Esophagus squamous epithelium (tissue), 5 donors: ENCODE measurements at places on chromosomes 5 and 9.

- DNase-seq = peak; percentile 24
Measured at GRCh38 chr5:178279723-178280438, 47.3 kb upstream of the PHYKPL start.

GRCh38 chr5:170844651-170845050, 17.2 kb upstream of the RANBP17 start:
- no peak for DNase-seq

DNA sequence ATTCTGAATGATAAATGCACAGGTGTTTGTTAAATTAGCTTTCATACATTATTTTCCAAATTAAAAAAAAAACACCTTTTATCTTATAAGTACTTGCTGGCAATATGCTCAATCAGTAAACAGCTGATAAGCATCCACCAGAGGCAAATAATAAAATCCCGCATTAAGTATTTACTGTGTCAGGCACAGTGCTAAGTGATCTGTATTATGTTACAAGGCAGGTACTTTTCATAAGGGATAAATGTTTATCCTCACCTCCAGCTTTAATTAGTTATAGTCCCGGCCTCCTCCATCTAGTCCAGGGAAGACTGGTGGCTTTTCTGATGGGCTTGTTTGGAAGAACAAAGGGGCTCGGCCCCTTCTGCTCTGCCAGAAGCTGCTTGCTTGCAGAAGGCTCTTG, 40.1 kb downstream of the PFDN1 start:
- no peak for DNase-seq

- no peak for DNase-seq
Measured at GRCh38 chr9:97176206-97176605, 131.3 kb upstream of the CCDC180 start.

DNA sequence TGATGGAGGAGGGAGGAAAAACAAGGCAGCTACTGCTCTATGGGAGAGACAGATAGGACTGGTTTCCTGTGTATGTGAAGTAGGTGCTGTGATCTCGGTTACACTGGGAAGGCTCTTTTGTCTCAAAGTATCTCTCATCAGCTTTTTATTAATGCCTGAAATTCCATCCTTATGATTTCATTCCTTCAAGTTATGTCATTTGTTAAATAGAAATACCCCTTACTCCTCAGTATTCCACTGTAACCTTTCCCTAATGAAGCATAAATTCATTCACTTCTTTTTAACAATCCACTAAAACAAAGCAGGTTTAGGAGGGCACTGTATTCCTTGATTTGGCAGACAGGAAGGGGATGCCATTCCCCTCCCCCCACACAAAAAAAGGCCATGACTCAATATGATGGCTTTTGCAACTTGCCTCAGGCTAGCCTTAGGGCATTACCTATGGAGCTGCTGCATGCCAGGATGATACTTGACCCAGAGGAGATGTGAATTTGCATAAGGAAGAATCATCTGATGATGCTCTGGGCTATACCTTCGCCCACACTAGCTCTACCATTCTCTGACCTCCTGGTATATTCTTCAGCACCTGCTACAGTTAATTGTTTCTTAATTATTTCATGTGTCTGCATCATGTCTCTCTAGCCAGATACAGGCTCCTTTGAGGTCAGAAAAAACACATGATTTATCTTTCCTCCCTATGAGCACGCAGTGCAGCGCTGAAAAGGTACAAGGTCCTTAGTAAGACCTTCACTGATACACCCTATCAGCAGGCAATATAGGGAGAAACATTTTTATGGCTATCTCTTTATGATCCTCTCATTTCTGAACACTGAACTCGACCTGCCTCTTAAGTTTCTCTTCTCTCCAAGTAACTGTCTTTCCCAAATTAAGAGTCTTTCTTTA, 26.3 kb downstream of the NR3C1 start:
- no peak for DNase-seq

DNA sequence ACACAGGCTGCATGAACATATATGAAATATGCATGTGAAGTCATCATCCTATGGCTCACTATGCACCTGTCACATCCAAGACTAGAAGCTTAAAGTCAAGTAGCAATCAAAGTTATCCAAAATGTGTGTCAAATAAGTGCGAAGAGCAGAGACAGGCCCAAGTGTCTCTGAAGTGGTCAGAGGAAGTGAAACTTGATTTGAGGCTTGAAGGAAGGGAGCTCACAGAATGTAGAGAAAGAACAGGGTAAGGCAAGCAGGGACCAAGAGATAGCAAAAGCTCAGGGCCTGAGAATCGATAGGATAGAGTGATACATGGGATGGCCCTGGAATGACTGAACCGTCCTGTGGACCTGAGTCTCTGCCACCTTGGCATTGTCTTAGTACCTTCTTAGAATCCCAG, 274.3 kb upstream of the TRPC7 start:
- no peak for DNase-seq

DNA sequence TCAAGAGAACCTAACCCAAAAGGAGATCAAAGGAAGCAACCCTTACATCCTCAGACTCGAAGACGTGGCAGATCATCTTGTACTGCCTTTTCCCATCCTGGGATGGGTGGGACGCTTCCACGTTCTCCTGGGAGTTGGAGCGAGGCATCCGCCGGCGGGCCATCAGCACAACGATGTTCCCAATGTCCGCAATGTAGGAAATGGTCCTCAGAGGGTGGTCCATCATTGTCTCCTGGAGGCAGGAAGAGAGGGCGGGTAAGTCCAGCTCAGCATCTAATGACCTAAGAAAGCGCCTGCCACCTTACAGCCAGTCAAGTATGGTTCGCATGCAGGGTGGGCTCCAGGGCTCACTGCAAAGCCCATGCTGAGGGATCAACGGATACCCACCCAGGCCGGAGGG, 131.2 kb downstream of the ENTREP1 start:
- DNase-seq = no peak

DNA sequence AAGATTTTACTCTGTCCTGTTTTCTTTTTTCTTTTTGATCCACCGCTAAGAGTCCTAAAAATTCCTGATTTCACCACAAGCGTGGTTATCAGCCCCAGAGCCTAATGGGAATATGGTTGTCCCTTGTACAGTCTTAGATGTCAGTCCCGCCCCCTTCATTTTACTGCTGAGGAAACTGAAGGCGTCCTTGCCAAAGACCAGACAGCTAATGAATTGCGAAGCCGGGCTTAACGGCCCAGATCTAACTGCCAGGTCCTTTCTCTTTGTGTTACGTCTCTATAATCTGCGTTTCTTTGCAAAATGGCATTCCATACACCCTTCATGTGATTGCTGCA, 497 bp downstream of the NSA2 start:
- DNase-seq = no peak

GRCh38 chr5:58458743-58459145, 1.1 kb downstream of the PLK2 start:
- no peak for DNase-seq
